Stimulated activated CD8-positive, alpha-beta memory T cell treated with anti-CD3 and anti-CD28 coated beads, Interleukin-4, amount 100 ng/mL, for 1 hour (primary cell): ENCODE measurements at places on chromosomes 4 and X.

DNA sequence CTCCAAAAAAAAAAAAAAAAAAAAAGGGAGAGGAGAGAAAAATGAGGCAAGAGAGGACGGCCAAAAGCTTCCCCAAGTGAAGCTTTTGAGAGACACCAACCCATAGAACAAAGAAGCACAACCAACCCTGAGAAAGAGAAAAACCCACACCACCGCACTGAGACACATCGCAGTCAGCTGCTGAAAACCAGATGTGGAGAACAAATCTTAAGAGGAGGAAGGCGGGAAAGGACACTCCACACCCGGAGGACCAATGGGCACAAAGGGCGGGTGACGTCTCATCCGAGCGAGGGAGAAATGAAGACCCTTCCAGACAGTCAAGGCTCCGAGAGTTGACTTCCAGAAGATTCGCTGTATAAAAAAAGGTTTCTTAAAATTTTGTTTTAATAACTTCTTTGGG, 112.1 kb downstream of the AFAP1 start:
- no peak for DNase-seq

GRCh38 chrX:118126286-118126685, 9.7 kb upstream of the KLHL13 start:
- no peak for DNase-seq

DNA sequence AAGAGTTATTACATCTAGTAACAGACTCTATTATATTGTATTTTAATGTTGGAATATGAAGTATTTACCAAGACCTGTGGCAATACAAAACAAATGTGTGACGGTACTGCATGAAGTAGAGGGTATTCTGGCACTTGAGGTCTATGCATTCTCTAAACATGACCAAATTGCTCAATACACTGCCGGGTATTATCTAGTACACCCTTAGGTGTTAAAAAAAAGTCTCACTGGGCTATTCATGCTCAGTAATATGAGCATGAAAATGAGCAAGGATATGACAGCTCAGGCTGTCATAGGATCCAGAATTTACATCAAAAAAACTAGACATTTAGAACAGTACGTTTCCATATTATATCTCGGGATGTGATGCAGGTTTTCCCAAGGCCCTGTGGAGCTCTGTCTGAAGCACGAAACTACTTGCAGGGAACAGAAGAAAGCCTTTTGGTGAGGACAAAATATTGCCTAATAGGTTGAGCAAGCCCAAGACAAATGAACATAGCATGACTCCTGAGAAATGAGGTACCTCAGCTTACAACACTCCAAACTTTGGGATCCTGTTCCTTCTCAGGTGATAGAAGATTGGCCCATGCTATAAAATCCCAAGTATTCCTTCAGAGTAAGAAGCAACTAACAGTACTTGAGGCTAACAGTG, 74.1 kb upstream of the MAOA start:
- DNase-seq, result no peak

GRCh38 chr4:21512353-21512752, 436.2 kb downstream of the KCNIP4 start:
- no peak for DNase-seq

DNA sequence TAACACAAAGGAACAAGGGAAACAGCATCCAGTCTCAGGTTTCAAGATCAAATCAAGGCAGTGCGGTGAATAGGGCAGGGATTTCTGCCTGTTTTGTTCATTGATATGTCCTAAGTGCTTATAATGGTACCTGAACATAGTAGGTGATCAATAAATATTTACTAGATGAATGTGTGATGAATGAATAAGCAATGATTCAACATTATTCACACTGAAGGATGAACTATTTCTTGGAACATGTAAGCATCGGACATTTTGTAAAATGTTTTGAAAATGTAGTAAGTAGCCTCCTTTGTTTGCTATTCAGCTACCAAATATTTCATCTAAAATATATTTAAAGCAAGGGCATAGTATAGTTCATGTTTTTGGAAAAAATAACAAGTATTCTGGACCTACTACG, 67.8 kb downstream of the USP38 start:
- no peak for DNase-seq

DNA sequence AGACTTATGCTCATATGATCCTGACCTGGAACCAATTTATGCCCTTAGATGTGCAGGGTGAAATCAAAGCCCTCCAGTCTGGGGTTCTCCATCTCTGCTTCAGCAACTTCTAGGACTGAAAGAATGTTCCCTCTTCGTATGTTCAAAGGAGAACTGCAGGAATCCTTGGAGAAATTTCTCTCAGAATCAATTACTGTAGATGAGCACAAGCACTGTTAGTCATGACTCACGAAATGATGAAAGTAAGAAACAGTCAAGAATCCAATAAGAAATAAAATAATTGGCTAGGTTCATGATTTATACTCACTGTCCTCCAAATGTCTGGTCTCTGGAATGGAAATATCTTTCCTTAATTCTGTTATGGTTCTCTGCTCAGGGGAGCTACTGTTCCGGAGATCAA, 348.2 kb downstream of the PDGFC start:
- DNase-seq, result no peak

DNA sequence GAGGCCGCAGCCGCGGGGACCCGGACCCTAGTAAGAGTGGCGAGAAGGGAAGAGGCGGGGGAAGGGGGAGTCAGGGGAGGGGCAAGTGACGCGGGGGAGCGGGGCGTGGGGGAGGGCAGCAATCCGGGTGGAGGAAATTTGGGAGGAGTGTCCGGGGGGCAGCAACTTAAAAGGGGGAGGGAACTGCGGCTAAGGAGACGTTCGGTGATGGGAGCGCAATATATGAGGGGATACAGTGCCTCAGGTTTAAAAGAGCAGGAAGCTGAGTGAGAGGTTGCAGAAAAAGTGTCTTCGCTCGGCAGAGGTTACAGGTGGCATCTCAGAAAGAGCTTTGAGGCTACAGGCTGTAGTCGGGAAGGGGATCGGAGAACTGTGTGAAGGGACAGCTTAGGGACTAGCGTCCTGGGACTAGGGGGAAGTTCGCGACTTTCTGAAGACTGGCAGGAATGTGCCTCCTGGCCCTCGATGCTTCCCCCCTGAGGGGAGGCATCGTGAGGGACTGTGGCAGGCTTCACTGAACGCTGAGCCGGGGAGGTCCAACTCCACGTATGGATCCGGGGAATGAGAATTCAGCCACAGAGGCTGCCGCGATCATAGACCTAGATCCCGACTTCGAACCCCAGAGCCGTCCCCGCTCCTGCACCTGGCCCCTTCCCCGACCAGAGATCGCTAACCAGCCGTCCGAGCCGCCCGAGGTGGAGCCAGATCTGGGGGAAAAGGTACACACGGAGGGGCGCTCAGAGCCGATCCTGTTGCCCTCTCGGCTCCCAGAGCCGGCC, 519 bp downstream of the FOXO4 start:
- no peak for DNase-seq

DNA sequence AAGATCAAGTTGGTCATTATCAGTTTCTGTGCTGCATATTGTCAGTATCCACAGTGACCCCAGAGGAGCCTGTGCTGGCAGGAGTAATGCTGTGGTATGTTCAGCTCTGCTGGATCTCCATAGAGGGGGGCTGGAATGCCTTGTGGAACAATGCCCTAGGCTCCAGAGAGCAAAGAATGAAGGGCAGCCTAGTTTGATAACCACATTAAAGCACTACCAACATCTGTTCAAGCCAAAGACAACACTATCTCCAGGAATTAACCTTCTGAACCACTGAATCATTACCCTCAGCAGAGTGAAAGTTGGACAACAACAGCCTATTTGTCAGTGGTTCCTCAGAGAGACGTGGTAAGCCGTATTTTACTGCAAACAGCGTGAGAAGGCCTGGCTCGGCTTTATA, 192.3 kb upstream of the CXorf66 start:
- no peak for DNase-seq

GRCh38 chr4:168486912-168487281, 6.6 kb upstream of the DDX60L start:
- DNase-seq, result no peak

GRCh38 chr4:182593402-182593801, 323.8 kb downstream of the DCTD start:
- no peak for DNase-seq

- DNase-seq, result no peak
These were observed 2.7 kb downstream of the FAM120C start for GRCh38 chrX:54180403-54180802.

- DNase-seq, result no peak
These were observed 797.3 kb upstream of the FRG1 start for GRCh38 chr4:189143263-189143952.

DNA sequence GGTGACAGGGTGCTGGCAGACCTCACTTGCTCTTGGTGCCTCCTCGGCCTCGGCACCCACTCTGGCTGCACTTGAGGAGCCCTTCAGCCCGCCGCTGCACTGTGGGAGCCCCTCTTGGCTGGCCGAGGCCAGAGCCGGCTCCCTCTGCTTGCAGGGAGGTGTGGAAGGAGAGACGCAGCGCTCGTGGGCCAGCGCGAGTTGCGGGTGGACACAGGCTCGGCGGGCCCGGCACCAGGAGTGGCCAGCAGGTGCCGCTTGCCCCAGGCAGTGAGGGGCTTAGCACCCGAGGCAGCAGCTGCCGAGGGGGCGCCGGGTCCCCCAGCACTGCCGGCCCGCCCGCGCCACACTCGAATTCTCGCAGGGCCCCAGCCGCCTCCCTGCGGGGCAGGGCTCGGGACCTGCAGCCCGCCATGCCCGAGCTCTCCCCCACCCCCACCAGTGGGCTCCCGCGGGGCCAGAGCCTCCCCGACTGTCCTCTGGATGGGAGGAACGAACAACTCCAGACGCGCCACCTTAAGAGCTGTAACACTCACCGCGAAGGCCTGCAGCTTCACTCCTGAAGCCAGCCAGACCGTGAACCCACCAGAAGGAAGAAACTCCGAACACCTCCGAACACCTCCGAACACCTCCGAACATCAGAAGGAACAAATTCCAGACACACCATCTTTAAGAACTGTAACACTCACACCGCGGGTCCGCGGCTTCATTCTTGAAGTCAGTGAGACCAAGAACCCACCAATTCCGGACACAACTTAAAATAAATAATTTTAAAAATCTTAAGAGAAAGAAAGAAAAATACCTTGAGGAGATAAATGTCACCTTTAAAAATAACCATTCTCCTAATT, 311.1 kb upstream of the SLC7A11 start:
- no peak for DNase-seq

GRCh38 chr4:187491959-187492358, 503.6 kb upstream of the ZFP42 start:
- no peak for DNase-seq

DNA sequence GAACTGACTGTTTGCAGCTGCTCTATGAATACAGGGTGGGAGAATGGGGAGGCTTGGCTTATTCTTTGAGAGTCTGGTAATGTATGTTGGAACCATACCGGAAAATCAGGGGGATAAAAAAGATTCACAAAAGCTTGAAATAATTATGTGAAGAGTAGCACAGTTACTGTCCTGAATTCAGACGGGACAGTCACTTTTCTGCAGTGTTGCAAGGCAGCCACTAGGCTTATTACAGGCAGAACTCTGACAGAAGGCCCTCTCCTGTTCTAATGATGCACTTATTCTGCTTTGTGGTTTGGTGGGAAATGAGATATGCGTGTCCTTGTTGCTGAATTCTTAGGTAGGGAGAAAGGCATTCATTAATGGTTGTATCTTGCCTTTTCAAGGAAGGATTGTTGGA, 37.2 kb downstream of the GUCY1B1 start:
- DNase-seq, result no peak

GRCh38 chrX:105567082-105567481, 255.3 kb upstream of the NRK start:
- no peak for DNase-seq

- DNase-seq, result no peak
These were observed 44.2 kb upstream of the SHOX start for GRCh38 chrX:586351-586750.

GRCh38 chr4:188423039-188423438, 283.8 kb downstream of the TRIML1 start:
- DNase-seq, result no peak

DNA sequence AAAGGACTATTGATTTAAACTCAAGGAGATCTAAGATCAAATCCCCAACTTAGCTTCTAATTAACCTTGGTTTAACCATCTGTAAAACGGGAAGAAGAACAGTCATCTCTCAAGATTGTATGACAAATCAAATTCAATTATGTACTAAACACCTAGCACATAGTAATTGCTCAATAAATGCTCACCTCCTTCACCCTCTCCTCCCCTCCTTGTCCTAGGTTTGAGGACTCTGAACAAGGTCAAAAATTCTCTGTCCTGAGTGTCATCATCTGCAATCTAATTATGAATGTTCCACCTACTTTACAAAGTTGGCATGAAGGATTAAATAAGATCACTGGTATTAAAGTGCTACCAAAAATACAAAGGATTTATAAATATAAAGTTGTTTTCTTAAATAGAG, 320.1 kb upstream of the PPARGC1A start:
- no peak for DNase-seq

GRCh38 chrX:14489437-14489836, 39.9 kb upstream of the GLRA2 start:
- no peak for DNase-seq

- DNase-seq, result no peak
These were observed 506.9 kb upstream of the PCDH10 start for GRCh38 chr4:132642016-132642817.

- no peak for DNase-seq
These were observed 25.6 kb downstream of the MAEA start for GRCh38 chr4:1315306-1315705.

DNA sequence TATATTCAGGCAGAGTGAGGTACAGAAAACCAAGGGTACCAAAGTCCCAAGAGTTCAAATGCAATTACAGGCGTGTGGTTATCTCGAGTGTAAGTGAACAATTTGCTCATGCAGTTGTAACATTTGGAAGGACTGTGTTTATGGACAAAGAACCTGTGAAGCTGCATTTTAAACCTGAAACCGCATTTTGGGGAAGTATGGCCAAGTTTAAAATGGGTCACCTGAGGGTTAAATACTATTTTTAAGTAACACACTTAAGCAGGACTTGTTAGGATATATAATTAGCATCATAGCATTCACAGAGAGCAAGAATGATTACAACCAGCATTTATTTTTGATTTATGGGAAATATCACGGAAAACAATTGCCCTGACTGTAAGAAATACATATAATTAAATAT, 79.1 kb upstream of the LCORL start:
- DNase-seq, result no peak

DNA sequence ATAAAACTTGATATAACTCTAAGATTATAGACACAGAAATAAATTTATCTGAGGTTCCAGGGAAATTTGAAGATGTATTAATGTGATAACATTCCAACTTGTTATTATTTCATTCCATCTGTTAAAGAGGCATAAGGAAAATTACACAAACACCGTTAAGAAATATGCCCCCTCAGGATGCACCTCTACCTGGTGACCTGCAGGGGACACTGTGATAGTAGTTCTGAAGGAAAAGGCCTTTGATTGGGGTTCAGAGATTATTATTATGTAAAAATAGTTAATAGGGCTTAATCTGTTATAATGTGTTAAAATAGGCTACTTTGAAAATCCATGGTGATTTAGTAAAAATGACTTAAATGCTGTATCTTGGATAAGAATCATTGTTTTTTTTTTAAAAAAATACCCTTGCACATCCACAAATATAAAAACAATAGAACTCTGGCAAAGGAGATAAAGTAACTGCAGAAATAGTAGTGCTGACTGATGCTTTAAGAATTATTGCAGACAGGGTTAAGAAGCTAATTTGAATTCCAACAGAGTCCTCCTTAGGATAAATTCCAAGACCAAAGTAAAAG, 6.1 kb upstream of the ABRAXAS1 start:
- DNase-seq, result no peak
